ENCODE measurements at places on chromosomes 4 and X.
A peak's percentile ranks its signal among the peaks of the same experiment; 100 is the strongest.

DNA sequence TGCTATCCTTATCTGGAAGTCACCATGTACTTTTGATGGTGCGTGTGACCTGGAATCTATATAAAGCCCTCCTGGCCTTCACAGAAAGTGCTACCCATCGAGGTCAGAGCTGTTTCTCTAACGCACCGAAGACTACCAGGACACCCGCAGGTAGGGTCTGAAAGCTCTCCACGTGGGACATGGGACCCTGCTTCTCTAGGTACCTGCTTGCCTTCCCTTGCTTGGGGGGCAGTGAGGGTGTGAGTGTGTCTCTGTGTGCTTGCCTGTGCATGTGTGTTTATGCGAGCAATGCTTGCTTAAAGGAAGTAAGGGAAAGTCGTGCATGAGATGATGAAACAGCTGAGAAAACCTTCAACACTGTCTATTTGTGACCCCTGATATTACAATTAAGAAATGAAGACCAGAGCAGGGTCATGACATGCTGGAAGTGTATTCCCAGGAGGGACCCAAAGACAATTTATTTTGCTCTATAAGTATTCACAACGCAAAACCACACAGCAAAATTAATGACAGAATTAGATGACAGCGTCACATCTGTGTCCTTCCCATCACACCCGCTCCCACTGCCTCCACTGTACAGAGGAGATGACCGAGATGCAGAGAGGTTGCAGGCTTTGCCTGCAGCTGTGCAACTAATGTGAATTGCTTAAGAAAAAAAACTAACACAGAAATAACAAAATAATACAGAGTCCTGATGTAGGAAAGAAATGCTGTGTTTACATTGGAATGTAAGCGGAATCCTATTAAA, 76.4 kb upstream of the HELT start:
- H3K27ac ChIP-seq = no peak overlapping the region
- DNase-seq = no peak
- no peaks in the 10 kb centered on the region for H3K36me3 ChIP-seq
- no peak overlapping the region for H3K4me3 ChIP-seq
- no peaks in the 10 kb centered on the region for H3K4me1 ChIP-seq
- peaks cover 9% of the 10 kb centered on the region for H3K27me3 ChIP-seq

- H3K4me3 ChIP-seq = no peak within 1 kb of the TSS
- no peaks in the 10 kb centered on the region for H3K27me3 ChIP-seq
- H3K36me3 ChIP-seq = no peaks in the 10 kb centered on the region
- H3K4me1 ChIP-seq = no peaks in the 10 kb centered on the region
- no peak for DNase-seq
These were observed at the start of gene HEPH for GRCh38 chrX:66163849-66164411. Gene HEPH (plus strand): TSS chrX:66164247. CDS start chrX:66170571, 6,324 bp downstream.

- H3K27me3 ChIP-seq = no peaks in the 10 kb centered on the region
- H3K4me1 ChIP-seq = no peaks in the 10 kb centered on the region
- no peak overlapping the region for H3K27ac ChIP-seq
- no peak overlapping the region for H3K4me3 ChIP-seq
- no peaks in the 10 kb centered on the region for H3K36me3 ChIP-seq
These were observed 8.8 kb downstream of the PPARGC1A start for GRCh38 chr4:23881052-23881501.

DNA sequence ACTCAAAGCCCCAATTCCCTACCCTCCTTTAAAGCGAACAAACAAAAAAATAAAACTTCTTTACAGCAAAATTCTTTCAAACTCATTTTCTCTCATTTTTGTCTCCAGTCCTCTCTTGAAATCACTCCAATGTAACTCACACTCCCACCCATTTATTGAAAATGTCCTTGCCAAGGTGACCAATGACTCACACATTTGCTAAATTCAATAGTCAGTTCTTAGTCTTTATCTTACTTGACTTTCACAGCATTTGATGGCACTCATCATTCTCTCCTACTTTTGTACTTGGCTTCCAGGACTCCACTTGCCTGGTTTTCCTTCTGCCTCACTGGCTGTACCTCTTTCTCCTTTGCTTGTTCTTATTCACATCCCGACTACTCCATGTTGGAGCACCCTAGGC, 19.9 kb downstream of the CC2D2A start:
- peaks cover 67% of the 10 kb centered on the region for H3K36me3 ChIP-seq
- H3K27ac ChIP-seq = peak overlapping the region; percentile 1
- peaks cover 5% of the 10 kb centered on the region for H3K27me3 ChIP-seq
- peaks cover 36% of the 10 kb centered on the region for H3K4me1 ChIP-seq
- no peak for DNase-seq

GRCh38 chr4:180571516-180572055, 1671.6 kb upstream of the TENM3 start:
- H3K4me3 ChIP-seq = no peak overlapping the region
- H3K27me3 ChIP-seq = no peaks in the 10 kb centered on the region
- no peak for DNase-seq
- H3K27ac ChIP-seq = no peak overlapping the region
- peaks cover 5% of the 10 kb centered on the region for H3K36me3 ChIP-seq
- H3K4me1 ChIP-seq = no peaks in the 10 kb centered on the region

GRCh38 chr4:164614999-164615398, 138.9 kb upstream of the SMIM31 start:
- no peak for DNase-seq
- H3K4me1 ChIP-seq = no peaks in the 10 kb centered on the region
- H3K27ac ChIP-seq = no peak overlapping the region
- H3K27me3 ChIP-seq = no peaks in the 10 kb centered on the region
- peaks cover 5% of the 10 kb centered on the region for H3K36me3 ChIP-seq

DNA sequence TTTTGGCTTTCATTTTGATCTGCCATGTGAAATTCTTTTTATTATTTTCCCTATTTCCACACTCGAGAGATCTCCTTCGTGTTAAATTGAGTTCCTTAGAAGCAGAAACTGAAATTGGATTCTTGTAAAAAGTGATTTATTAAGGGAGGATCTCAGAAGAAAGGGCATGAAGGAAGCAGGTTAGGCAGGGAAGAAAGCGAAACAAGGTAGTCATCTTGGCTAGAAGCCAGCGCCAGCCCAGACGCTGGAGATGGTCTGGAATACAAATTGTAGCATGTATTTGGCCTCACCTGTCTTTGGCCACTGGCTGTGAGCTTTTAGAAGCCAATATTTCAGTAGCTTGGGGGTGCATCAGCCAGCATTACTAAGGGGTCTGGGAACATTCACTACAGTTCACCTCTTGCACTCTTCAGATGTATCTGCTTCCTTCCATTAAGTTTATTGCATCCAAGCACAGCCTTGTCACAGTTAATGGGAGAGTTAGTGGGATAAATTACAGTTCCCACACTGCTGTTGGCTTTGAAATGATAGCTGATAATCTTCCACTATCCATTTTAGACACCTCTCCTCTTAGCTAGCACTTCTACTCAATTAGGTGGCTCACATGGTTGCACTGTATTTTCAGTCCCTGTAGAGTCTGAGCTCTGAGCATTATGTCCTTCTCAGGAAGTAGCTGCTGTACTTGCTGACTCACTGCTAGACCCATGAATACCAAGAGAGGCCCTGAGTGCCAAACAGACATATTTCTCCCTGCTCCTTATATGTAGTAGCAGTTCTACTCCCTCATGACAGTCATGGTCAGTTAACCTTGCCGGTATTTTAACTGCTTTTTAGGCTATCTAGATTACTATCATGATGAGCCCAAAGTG, 14.6 kb downstream of the GRXCR1 start:
- H3K27ac ChIP-seq = no peak overlapping the region
- no peaks in the 10 kb centered on the region for H3K27me3 ChIP-seq
- no peaks in the 10 kb centered on the region for H3K36me3 ChIP-seq
- no peak overlapping the region for H3K4me3 ChIP-seq
- DNase-seq = no peak
- no peaks in the 10 kb centered on the region for H3K4me1 ChIP-seq

- no peaks in the 10 kb centered on the region for H3K36me3 ChIP-seq
- peaks cover 12% of the 10 kb centered on the region for H3K4me1 ChIP-seq
- H3K27me3 ChIP-seq = no peaks in the 10 kb centered on the region
- DNase-seq = no peak
- no peak overlapping the region for H3K27ac ChIP-seq
These were observed 113.3 kb upstream of the SHISA3 start for GRCh38 chr4:42284030-42284429.

DNA sequence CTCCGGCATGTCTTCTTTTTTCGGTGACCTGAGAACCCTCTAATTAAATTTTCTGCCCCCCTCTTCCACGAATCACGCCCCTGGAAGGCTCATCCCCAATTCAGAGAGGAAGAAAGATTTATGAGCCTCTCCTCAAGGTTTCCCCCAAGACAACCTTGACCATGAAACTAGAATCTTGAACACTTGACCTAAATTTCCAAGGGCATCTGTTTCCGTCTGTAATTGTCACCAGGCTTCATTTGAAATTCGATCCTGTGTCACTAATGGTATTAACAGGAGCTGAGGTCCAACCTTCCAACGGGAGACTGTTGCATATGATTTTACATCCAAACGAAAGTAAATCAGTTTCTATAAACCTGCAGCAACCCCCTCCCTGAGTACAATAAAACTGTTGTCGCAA, 139.9 kb upstream of the ZIC3 start:
- peaks cover 13% of the 10 kb centered on the region for H3K27me3 ChIP-seq
- no peaks in the 10 kb centered on the region for H3K36me3 ChIP-seq
- H3K4me3 ChIP-seq = no peak overlapping the region
- H3K27ac ChIP-seq = no peak overlapping the region
- H3K4me1 ChIP-seq = no peaks in the 10 kb centered on the region
- no peak for DNase-seq

- no peaks in the 10 kb centered on the region for H3K4me1 ChIP-seq
- no peak overlapping the region for H3K27ac ChIP-seq
- H3K36me3 ChIP-seq = no peaks in the 10 kb centered on the region
- H3K4me3 ChIP-seq = no peak overlapping the region
- no peak for DNase-seq
These were observed 365.1 kb downstream of the MAGEB5 start for GRCh38 chrX:26581091-26581490.

GRCh38 chr4:119688446-119688845, 59.8 kb upstream of the PDE5A start:
- H3K4me3 ChIP-seq = no peak overlapping the region
- no peaks in the 10 kb centered on the region for H3K27me3 ChIP-seq
- DNase-seq = no peak
- no peak overlapping the region for H3K27ac ChIP-seq
- H3K4me1 ChIP-seq = peaks cover 29% of the 10 kb centered on the region

DNA sequence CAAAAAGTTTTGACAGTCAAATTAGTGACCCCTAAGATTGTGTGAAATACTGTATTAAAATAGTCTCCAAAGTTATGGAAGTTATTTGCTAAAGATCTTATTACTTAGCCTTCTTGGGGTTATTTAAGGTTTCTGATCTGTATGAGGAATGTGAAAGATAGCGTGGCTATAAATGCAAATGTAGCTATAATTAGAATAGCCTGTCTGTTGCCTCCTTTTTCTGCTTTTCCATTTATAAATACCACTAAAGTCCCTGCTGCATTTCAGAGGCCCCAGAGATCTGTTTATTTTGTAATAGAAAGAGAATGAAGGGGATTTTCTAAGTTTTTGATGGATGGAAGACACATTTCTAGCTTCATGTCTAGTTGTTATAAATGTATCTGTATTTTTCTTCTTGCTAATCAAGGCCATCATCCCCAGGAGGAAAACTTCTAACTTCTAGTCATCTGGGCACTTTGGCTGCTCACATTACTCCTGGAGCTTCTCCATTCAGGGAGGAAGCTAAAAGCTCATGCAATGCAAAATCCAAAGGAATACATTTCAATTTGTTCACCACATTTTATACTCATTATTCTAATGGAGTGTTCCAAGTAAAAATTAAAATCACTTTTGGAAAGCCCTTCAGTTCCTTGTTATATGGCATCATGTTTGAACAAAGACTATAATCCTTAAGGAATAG, 73.9 kb downstream of the INTS12 start:
- H3K4me1 ChIP-seq = no peaks in the 10 kb centered on the region
- H3K27me3 ChIP-seq = peaks cover 2% of the 10 kb centered on the region
- H3K36me3 ChIP-seq = no peaks in the 10 kb centered on the region
- H3K27ac ChIP-seq = no peak overlapping the region

GRCh38 chr4:72326692-72327632, 242.1 kb downstream of the ADAMTS3 start:
- DNase-seq = peak; percentile 22
- no peaks in the 10 kb centered on the region for H3K36me3 ChIP-seq
- H3K27me3 ChIP-seq = no peaks in the 10 kb centered on the region
- H3K4me1 ChIP-seq = no peaks in the 10 kb centered on the region

GRCh38 chr4:40723728-40724127, 26.0 kb upstream of the NSUN7 start:
- H3K36me3 ChIP-seq = no peaks in the 10 kb centered on the region
- no peaks in the 10 kb centered on the region for H3K4me1 ChIP-seq
- DNase-seq = no peak
- H3K27ac ChIP-seq = no peak overlapping the region

DNA sequence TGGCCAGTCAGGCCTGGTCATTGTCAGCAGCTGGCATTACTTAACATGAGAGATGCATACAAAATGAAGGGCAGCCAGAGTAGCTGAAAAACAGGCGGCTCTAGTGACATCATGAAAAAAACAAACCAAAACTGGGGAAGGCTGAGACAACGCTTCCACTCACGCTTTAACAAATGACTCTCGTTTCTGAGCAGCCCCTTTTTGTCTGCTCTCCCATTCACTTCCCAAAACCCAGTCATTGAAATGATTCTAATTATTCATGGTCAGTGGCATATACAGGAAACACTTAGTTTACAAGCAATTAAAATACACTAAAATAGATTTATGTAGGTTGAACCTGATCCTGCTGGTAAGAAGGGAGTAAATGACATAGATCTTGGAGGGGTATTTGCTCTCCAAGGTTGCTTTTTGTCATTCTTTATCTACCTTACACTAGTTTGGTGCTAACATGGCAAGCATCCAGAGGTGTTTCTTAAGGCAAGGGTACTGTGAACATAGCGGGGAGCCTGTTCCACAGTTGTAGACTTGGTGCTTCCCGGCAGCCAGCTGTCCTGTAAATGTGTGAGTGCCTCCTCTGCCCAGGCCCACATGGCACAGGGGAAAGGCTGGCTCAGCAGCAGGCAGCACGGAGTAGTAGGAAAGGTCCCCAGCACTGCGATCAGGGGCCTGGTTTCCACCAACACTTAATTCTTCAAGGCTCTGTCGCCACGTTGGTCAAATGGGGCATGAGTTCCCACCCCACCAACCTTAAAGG, 61.2 kb upstream of the CITED1 start:
- no peaks in the 10 kb centered on the region for H3K27me3 ChIP-seq
- no peaks in the 10 kb centered on the region for H3K4me1 ChIP-seq
- no peak for DNase-seq

DNA sequence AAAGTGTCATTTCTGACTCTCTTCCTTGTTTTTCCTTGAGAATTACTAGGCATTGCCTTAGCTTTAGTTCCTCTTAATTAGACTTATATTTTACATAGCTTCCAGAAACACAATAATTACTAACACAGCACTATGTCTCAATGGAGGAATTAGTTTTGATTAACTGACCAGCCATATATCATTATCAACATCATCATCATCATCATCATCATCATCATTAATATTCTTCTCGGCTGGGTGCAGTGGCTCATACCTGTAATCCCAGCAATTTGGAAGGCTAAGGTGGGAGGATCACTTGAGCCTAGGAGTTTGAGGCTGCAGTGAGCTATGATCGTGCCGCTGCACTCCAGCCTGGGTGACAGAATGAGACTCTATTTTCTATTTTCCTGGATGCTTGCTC, 2.7 kb upstream of the SLC25A5 start:
- no peak overlapping the region for H3K27ac ChIP-seq
- H3K27me3 ChIP-seq = no peaks in the 10 kb centered on the region
- DNase-seq = no peak
- H3K36me3 ChIP-seq = peaks cover 1% of the 10 kb centered on the region
- H3K4me1 ChIP-seq = no peaks in the 10 kb centered on the region
- H3K4me3 ChIP-seq = no peak overlapping the region
